Right lung (tissue), 10 donors: ENCODE measurements at places on chromosomes 4 and X. TPM values are rescaled to one million over a fixed set of nuclear protein-coding genes. Genes with fewer than 3 reads are reported as not detected.
A peak's percentile ranks its signal among the peaks of the same experiment; 100 is the strongest.

The BST1 gene
- 5.4 TPM for polyA plus RNA-seq

The CENPI gene
- polyA plus RNA-seq: 5.4 TPM

The PLXNB3 gene
- polyA plus RNA-seq: 4.1 TPM

The SCML2 gene
- 8.3 TPM for polyA plus RNA-seq

The GPR119 gene
- polyA plus RNA-seq: not detected

DNA sequence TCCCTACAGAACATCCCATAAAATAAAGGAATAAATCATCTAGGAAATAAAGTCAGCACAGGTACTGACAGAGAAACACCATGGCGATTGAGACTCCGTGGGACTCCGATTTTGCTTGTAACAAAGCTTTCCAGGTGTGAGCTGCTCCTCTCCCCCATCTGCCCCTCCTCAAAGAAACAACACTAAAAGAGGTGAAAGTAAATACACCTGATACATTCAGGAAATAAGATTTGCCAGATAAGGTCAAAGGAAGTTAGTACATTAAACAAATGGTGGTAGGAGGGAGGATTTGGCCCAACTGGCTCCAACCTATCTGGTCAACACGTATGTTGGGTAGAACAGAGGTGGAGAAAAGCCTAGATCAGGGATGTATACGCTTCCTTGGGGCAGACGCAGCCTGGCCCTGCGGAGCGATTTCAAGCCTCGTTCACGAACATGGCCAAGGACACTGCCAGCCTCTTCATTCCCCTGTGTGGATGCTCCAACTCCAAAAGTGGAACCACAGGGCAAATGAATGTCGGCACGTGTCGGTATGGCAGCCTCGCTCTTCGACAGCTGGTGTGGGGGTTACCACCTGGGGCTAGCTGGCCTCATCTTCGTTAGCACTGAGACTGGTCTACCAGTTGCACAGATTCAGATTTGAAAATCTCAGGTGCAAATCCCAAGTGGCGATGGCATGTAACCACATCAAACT is 162.5 kb downstream of the AFAP1 start:
- no peak for DNase-seq

DNA sequence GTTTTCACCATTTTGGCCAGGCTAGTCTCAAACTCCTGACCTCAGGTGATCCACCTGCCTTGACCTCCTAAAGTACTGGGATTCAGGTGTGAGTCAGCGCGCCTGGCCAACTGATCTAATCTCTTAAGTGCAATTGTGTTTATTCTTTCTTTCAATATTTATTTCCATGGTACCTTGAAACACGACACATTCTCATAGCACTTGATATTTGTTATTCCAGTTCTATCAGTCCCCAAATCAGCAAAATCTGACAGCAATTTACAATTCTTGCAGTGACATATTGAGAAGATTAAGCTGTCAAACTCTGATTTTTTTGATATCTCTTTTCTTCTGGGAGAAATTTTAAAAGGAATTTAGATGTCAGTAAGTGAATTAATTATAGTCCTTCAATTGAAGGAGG is 218.1 kb upstream of the FAT4 start:
- no peak for DNase-seq

DNA sequence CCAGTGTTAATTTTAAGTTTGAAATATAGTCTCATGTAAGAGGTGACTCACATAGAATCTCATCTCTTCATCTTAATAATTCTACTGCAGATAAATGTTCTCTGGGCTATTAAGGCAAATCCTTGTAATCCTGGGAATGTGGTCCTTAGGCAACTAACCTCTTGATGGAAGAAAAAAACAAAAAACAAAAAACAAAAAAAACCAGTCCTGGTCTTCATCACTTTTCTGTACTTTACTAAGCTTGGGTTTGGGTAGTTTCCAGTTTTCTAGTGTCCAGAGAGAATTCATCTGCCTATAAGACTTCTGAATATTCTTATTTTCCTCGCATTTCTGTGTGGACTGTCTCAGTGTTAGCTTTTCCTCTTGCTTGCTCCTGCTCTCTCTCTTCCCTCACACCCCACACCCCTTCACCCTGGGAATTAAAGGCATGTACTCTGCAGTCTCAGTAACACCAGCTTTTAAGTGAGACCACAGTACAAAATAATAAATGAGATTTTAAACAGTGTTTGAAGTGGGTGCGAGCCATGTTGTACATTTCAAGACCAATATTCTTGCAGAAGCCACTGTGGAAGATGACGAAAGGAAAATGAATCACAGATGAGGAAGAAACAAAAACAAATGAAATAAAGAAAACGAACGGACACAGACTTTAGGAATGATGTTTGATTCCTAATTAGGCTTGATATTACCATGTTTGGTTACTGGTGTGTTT is 51.7 kb downstream of the HAND2 start:
- DNase-seq: no peak

- DNase-seq: no peak
These were observed 55.2 kb downstream of the TBC1D14 start for GRCh38 chr4:6964858-6965257.

DNA sequence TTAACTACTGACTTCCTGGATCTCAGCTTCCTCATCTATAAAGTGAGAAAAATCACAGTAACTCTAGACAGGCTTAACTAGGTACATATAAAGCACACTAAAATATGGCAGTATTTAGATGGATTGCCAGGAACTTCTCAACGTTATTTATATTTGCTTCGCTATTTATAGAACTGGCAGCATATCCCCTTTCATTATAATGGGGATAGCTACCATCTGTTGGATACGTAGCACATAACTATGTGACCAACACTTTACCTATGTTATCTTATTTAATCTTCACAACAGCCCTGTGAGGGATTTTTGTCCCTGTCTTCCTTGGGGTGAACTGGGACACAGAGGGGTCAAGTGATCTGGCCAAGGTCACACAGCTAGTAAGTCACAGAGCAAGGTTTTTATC is 64.6 kb downstream of the ENPEP start:
- no peak for DNase-seq

GRCh38 chr4:86033171-86033570 is 326.7 kb downstream of the MAPK10 start:
- peak; percentile 33 for DNase-seq

DNA sequence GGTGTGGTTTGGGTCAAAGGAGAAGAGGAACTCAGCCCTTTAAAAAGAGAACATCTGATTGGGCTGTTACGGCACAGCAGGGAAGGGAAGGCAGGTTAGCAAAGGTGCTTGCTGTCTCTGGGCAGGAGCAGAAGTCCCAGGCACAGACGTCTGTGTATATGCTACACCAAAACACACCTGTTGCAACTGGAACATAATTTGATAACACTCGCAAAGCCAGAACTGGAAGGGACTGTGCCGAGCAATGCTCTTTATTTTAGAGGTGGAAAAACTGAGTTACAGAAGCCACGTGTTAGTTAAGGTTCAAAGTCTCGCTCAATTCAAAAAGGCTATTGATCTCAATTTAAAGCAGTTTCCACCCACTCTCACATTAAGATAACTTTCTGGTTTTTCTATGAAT is 2.2 kb upstream of the FAM114A1 start:
- DNase-seq: no peak

DNA sequence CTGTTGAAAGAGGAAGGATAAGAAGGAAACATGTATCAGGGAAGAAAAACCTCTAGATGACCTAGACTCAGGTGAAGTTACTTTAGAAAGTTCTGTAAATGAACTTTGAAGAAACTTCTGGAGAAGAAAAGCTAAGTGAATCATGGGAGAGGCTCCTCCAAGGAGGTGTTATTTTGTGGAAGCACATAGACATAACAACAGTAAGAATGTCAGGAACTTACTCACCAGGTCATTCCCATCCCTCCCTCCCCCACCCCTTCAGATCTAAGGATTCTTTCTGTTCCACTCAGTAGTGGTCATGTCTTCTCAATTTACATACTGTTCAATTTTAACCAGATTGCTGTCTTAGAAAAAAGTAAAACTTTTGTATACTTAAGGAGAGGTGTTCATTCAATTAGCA is 310.5 kb upstream of the DDX53 start:
- DNase-seq: no peak

- peak; percentile 60 for DNase-seq
These were observed 34.1 kb downstream of the SPINK2 start for GRCh38 chr4:56787380-56787779.

- no peak for DNase-seq
These were observed 95.6 kb upstream of the SLC4A4 start for GRCh38 chr4:71243091-71243833.

GRCh38 chr4:8242782-8243560 is 26.6 kb upstream of the HTRA3 start:
- DNase-seq: no peak

GRCh38 chr4:20618731-20619130 is 81.5 kb upstream of the PACRGL start:
- DNase-seq: no peak

DNA sequence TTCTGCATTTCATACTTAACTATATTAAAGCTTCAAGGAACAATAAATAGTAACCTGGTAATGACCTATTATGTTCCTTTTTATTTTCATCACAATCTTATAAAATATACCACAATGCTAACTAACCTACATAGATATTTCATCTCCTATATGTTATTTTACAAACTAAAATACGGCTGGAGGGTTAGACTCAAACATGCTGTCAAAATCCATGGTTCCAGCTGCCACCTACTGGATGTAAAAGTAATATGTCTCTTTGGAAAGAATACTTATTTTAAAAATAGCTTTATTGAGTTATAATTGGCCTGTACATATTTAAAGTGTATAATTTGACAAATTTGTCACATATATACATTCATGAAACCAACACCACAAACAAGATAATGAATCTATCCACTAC is 15.0 kb downstream of the RGN start:
- no peak for DNase-seq
